ENCODE measurements at places on chromosomes 4 and X.
A peak's percentile ranks its signal among the peaks of the same experiment; 100 is the strongest.

- no peak for DNase-seq
Observed at GRCh38 chr4:10684631-10685030, at the start of gene CLNK. Gene CLNK (minus strand): TSS chr4:10684768. CDS start chr4:10667869, 16,899 bp downstream.

GRCh38 chr4:76804096-76804495, 93.8 kb downstream of the SOWAHB start:
- DNase-seq, result no peak

- DNase-seq, result no peak
Observed at GRCh38 chrX:129875669-129876068, 30.3 kb upstream of the UTP14A start.

- no peak for DNase-seq
Observed at GRCh38 chr4:187069398-187069797, 345.7 kb upstream of the FAT1 start.

DNA sequence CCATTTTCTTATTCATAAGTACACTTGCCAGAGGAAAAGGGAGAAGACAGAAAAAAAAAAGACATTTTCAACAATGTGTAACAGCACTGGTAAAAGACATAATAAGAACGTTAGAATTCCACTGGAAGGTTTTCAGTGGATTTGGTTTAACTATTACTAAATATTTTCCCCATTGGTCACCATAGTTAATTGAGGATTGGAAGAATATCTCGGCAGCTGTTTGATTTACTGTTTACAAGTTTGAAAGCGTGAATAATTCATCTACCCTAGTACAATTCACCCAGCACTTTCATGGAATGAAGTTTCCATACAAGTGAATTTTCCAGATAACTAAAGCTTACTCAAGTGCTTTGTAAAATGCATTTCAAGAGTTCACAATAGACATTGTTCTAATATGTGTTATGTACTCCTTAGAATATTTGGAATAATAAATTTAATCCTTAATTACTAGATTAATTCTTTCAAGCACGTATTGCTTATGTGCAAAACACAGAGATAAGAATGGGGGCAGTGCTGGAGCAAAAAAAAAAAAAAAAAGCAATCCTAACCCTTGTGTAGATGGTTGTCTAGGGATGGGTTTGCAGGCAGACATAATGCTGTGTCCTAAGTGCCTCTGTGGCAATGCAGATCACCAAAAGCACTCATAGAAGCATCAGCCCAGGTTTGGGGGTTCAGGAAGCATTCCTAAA, 57.1 kb downstream of the ENPEP start:
- no peak for DNase-seq

GRCh38 chr4:56301181-56301996, 85.9 kb downstream of the AASDH start:
- peak; percentile 59 for DNase-seq

DNA sequence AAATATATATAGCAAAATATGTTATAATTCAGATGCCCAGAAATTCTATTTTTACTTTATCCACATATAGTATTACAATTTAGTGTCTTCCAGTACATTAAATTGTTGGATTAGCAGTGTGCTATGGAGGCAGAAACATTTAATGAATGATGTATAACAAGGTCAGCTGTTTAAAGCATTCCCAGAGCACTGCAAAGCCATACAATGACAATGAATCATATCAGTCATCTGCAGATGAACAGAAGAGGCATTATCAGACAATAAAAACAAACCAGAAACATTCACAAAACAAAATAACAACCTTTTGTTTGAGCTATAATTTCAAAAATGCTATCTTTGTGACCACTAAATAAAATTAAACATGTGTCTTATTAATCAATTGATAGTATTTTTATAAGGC, 524.2 kb downstream of the FAT4 start:
- no peak for DNase-seq

- DNase-seq, result no peak
Observed at GRCh38 chr4:108054025-108054638, 64.4 kb downstream of the HADH start.

DNA sequence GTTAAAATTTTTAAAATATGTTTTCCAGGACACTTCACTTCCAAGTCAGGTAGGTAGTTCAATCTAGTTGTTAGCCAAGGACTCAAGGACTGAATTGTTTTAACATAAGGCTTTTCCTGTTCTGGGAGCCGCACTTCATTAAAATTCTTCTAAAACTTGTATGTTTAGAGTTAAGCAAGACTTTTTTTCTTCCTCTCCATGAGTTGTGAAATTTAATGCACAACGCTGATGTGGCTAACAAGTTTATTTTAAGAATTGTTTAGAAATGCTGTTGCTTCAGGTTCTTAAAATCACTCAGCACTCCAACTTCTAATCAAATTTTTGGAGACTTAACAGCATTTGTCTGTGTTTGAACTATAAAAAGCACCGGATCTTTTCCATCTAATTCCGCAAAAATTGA, 49.7 kb downstream of the XIAP start:
- DNase-seq, result no peak

DNA sequence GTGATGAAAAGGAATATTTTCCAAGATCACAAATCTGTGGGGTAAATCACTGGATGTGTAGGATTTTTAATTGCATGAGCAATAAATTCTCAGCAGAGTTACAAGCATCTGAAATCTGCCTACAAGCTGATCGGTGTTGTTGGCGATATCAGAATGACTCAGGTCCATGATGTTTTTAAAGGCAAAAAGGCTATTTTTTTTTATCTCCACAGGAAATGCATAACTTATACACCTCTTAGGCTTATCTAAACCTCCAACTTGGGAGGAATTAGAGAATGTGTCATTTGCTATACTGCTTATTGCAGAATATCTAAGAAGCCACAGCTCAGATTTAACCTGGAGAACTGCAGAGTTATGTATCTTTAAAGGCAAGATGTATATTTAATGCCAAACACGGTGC, 61.6 kb downstream of the KIT start:
- no peak for DNase-seq

DNA sequence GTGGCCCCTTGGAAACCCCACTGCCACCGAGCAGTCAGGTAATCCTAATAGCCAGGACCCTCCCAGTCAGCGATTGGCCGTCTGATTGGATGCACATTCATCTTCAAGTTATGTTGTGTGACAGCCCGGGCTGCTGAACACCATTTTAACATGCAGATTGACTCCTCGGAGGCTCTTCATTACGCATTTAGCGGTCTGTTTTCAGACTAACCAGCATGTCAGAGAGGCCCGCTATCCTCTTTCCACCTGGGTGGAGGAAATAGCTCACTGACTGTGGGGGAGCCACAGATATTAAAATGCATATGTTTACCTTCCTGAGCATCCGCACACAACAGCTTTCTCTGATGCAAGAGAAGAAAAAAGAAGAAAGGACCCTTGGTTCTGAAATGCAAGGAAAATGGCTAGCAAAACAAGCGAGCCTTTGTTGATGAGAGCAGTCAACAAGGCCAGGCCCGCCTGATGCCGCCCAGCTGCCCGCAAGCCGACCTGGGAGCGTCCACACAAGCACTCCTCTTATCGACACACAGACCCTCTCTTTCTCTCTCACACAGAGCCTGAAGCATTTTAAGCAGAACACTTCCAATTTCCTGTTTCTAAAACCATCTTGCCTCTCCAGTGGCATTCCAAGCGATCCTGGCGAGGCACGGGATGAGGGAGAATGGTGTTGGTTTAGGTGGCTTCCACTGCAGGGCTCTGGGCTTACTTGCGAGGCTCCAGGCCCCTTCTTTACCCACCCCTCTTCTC, 118.3 kb downstream of the MGST2 start:
- no peak for DNase-seq

GRCh38 chr4:142846108-142846728, at the start of gene INPP4B:
Gene INPP4B (minus strand): TSS chr4:142846301.
- DNase-seq, result peak; percentile 63

DNA sequence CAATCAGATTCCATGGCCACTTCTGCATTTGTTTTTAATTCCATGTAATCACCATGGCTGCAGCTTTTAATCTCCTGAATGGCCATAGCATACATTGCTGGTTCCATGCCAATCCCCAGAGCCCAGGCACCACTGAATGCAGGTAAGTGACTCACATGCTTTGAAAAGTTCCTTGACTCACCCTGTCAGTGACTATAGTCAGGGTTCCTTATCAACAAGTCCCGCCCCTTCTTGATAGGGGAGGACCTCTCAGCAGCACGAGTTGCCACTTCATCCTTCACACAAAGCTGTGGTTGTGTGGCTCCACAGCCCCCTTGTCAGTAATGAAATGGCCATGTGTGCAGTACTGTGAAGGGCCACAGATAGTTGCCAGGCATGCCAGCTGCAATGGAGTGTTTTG, 516.6 kb downstream of the PPARGC1A start:
- DNase-seq, result no peak

GRCh38 chrX:154730253-154730891, 20.5 kb downstream of the GAB3 start:
- no peak for DNase-seq

GRCh38 chr4:70195425-70195824, at the start of gene ODAM:
Gene ODAM (plus strand): TSS chr4:70195725. CDS start chr4:70196544, 819 bp downstream.
- no peak for DNase-seq

GRCh38 chr4:54227256-54228055, 1.6 kb upstream of the PDGFRA start:
- DNase-seq, result no peak

DNA sequence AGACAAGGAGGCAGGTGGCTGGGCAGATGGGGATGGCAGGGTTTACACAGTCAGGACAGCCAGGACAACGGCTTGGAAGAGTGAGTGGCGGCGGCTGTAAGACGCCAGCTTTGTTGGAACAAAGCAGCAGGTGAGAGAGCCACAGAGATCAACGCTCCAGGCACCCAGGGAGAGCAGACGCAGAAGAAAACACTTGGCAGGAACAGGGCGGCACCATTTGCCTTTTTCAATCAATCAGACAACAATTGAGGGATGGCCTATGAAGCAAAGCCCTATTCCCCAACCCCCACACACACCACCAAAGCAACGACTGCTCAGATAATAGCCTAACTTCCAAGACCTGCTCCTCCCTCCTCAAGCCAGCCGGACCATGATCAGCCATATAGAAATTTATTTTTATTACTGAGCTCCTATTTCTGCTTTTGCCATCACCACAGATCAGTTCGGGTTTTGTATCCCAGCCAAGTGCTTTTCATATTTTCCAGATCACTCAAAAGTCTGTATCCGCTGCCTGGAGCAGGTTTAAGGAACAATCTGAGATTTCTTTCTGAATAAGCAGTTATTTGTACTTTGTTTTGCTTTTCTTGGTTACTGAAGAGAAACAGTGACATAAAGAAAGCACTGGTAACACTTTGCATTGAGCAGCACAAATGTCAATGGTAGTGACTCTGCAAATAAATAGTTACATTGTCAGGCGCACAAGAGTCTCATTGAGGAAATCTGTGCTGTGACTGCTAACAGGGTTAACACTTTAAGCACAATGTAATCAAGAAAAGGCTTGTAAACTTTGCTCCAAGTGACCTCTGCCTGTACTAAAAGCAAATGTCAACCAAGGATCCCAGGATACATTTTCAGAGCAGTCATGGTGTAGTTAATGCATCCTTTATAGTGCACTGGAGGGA, 81.8 kb upstream of the RBPJ start:
- DNase-seq, result no peak

DNA sequence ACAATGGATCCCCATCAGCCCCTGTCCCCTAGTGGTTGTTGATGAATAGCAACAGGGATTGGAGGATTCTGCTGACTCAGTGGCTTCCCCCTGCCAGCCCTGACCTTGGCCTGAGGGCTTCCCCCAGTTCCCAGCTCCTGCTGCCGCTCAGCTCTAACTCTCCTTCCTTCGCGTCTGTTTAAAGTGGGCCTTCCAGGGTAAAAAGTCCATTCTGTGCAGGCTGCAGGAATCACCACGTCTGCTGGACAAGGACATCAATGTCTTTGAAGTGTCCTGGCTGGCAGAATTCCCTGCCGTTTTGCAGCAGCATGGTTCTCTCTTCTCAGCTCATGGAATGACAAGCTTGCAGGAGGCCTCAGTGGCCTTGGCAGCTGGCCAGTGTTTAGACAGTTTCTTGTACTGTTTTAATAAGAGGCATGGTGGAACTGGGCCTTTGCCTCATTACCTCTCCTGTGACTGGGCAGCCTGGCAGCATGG, 152.5 kb upstream of the STX18 start:
- DNase-seq, result no peak

DNA sequence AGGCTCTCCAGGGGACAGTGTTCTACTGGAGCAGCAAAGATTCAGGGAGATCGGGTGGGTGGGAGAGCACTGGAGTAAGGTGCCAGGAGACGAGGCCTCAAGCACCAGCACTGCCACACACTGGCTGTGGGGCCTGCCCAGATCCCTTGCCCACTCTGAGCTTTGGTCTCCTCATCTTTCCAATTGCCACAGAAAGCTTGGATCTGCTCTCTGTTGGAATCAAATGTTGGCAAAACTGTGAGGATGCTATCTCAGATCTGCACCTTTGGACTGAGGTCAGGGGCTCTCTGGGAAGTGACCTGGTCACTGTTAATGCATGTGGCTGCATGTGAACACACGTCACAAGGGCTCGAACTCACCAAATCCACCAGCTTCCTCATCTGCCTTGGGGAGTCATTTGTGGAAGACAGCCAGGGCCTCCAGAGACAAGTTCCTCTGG, 1.3 kb downstream of the RIPPLY1 start:
- no peak for DNase-seq

- no peak for DNase-seq
Observed at GRCh38 chrX:149374751-149375150, 130.4 kb downstream of the IDS start.

DNA sequence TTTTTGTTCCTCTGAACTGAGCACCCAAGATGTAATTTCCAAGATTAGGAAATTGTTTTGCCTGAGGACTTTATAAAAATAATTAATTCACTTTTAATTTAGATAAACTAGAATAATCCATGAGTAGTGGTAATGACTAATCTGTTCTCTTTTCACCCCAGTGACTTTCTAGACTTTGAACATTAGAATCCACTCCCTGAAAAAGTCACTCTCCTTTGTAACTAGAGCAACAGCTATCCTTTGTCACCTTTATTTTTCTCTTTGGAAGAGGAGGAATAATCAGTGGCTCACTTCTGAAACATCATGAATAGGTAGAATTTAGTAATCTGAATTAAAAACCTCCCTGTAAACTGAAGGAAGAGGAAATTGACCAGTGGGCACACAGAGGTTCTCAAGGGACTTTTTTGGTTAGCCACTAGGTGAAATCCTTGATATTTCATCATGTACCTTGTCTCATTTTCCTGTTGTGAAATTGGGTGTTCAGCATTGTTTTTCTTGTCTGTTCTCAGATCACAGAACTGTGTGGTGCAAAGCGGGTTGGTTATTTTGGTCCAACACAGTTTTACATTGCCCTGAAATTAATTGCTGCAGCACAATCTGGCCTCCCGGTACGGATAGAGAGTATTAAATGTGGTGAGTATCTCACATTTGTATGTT, 59.4 kb downstream of the REPS2 start:
- no peak for DNase-seq

GRCh38 chr4:150475763-150476162, 106.2 kb upstream of the MAB21L2 start:
- no peak for DNase-seq

DNA sequence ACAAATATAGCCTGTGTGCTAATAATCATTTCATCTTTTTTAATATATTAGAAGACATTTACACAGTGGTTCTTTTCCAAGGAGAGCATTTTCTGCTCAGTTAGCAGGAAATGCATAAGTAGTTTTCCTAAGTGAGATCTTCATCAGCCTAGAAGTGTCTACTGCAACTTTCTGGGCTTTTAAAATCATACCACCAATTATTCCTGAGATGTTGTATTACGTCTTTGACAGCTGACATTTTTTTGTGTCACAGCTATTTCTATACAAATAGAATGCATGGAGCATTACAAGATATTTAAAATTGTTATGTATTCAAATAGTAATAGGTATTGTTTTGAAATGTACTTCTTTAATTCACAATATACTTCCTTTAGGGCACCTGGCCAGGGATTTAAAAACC, 158.0 kb downstream of the GRID2 start:
- DNase-seq, result no peak

GRCh38 chr4:28845158-28845557, 1875.0 kb upstream of the PCDH7 start:
- DNase-seq, result no peak

- no peak for DNase-seq
Observed at GRCh38 chr4:39698424-39699009, 581 bp downstream of the UBE2K start.
